Activated CD8-positive, alpha-beta memory T cell treated with anti-CD3 and anti-CD28 coated beads for 1 hour (primary cell): ENCODE measurements at places on chromosomes 11 and 22.

- no peak for DNase-seq
Measured at GRCh38 chr11:73757598-73757997, 3.3 kb downstream of the RAB6A start.

DNA sequence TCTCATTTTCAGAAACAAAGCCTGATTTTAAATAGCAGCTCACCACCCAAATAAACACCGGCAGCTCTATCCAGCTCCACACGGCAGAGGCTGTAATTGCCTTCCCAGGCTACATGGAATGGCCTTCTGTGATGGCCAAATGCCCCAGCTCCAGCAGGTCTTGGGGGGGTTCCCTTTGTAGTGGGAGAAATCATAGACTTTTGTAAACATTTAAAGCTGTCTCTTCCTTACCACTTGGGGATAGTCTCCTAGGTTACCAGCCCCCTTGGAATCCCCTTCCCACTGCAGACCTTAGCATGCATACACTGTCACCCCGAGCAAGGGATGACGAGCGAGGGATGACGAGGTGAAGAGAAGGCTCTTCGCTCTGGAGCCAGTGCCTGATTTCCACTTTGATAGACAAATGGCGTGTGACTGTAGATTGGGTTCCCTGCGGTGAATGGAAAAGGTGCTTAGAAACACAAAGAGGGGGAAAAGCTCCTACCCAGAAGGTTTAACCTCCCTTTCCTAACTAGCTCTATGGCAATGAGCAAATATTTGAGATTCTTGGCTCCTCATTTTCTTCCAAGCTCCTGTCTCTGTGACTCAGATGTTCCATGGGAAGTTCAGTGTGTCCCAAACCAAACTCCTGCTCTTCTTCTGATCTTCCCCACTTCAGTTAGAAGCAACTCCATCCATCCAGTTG lies 108.0 kb upstream of the CADM1 start:
- no peak for DNase-seq

DNA sequence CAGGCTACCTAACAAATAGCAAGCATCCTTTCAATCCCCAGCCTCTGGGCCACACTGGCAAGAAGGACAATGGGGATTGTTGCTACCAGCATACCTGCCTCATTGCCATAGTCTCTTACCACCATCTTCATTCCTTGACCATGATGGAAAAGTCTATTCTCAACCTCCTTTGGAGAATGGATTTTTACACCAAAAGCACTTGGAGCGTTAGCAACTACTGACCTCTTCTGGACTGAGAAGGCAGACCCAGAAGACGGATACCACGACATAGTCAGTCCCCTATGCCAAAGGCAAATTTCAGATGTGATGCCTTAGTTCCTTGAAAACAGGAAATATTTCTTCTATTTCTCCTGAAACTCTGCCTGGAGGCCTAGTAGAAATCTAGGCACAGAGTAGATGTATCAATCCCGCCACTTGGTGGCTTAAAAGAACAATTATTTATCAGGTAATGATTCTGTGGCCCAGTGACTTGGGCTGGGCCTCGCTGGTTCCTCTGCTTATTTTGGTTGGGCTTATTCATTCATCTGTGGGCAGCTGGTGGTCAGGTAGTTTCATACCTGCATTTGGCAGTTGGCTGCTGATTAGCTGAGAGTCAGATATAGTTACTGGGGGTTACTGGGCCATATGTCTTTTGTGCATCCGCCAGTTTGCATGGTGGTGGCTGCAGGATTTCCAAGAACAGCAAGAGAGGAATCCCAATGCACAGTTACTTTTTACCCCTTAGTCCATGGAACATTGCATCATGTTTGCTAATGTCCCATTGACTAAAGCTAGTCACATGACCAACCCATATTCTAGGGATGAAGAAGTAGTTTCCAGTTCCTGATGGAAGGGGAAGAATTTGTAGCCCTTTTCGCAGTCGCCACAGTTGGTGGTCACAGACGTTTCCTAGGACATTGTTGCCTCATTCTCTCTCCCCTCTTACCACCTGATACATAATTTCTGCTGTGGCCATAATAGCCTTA lies 75.2 kb downstream of the DHCR7 start:
- no peak for DNase-seq

GRCh38 chr11:12170984-12171383 lies 60.6 kb downstream of the MICAL2 start:
- no peak for DNase-seq
